Activated CD4-positive, alpha-beta memory T cell treated with anti-CD3 and anti-CD28 coated beads, Interleukin-2, amount 10 ng/mL, durations not matched to agents 7 days and 5 days (primary cell): ENCODE measurements at places on chromosomes 6 and 20. TPM values are rescaled to one million over a fixed set of nuclear protein-coding genes. Genes with fewer than 3 reads are reported as not detected.
A peak's percentile ranks its signal among the peaks of the same experiment; 100 is the strongest.

DNA sequence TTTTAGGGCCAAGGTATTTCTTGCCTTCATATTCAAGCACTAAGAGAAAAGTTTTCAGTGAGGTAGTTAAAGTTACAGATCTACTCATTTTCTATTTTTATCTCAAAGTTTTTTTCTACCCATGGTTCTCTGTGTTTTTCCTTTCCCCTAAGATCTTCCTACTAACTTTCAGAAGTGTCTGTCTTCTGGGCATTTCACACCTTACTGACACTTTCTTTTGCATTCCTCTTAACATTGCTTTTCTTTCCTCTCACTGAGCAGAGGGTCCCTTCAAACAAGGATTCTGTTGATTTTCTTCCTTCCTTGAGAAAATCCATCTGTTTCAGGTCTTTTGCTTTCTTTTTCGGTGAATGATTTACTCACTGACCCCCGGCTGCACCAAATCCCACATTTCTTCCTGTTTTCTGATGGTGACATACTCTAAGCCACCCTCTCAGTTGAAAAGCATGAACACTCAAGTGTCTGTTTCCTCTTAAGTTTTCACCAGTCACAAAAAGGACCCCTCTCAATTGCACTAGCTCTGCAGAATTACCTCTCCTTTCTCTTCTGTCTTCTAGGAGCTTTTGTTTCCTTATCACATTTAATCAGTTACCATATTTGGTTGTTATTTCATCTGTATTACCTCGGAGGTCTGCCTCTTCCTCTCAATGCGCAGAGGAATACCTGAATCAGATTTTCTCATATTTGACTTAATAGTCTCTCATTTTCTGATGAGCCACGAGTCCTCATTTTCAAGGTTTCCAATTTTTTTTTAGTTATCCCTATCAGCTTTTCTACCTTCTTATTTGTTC, 73.5 kb upstream of the RNF217 start:
- no peak for DNase-seq

GRCh38 chr6:139540894-139541293, 166.4 kb upstream of the CITED2 start:
- DNase-seq: no peak

GRCh38 chr6:157539421-157539822, 158.4 kb downstream of the ZDHHC14 start:
- DNase-seq: no peak

DNA sequence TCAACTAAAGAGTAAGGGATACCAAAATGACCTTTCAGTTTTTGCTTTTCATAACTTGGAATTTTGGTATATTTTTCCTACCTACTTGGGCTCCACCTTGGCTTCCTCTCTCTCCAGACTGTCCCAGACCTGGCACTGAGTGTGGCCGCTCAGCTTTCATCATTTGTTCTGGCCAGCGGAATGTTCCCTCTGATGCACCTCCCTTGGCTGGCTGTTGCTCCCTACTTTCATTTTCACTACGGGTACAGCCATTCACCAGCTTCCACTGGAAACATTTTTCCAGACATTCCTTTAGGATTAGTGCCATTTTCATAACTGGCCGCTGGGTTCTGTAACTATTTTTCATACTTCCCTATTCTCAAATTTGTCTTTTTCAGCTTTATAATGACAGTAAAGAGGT, 487.4 kb downstream of the TENT5A start:
- no peak for DNase-seq

BNIP5 gene
- not detected for total RNA-seq

DNA sequence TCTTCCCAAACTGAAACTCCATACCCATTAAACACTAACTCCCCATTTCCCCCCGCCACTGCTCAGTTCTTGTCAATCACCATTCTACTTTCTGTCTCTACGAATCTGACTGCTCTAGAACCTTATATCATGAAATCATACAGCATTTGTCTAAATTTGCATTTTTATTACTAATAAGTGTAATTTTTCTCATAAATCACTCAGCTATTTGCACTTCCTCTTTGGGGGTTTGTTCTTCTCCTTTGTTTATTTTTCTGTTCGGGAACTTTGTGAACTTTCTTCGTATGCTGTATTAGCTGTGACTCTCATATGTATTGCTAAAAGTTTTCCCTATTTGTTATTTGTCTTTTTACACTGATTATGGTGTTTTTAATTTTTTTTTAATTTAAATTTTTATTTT, 152.2 kb downstream of the SLC16A10 start:
- DNase-seq: no peak

GRCh38 chr6:26233649-26234420, 131.2 kb upstream of the BTN3A2 start:
- DNase-seq: peak; percentile 80

DNA sequence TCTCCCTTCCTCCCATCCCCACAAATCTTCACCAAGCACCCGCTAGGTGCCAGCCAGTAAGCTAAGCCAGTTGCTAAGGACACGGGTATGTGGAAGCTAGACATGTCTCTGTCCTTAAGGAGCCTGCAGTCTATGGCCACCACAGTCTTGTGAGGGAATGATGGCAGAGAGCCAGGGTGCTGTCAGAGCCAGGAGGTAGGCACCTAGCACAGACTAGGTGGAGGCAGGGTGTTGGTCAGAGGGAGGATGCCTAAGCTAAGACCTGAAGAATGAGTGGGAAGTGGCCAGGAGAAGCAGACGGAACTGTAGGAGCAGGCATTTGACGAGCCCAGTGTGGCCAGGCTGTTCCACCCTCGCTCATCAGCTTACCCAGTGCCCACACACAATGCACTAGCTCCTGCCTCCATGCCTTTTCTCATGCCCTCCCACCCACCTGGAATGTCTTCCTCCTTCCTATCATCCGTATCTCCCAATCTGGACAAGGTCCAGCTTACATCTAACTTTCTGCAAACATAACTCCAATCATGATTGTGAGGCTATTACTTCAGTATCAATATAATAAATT, 125.6 kb downstream of the FOXC1 start:
- DNase-seq: no peak

DNA sequence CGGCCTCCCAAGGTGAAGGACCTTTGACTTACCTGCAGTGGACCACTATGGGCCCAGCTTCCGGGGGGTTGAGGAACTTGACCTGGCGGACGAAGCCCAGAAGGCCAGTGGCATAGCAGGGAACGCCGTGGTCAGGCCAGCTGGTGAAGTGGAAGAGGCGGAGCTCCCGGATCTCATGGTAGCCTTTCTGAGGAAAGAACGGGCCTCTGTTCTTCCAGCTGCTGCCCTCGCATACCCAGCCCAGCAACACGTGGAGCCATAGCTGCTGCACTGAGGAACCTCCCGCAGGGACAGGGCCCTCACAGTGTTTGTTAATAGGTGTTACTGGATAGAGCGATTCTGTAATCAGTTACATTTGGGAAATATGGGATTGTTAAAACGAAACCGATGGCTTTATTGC, 492.1 kb upstream of the CHD6 start:
- no peak for DNase-seq

DNA sequence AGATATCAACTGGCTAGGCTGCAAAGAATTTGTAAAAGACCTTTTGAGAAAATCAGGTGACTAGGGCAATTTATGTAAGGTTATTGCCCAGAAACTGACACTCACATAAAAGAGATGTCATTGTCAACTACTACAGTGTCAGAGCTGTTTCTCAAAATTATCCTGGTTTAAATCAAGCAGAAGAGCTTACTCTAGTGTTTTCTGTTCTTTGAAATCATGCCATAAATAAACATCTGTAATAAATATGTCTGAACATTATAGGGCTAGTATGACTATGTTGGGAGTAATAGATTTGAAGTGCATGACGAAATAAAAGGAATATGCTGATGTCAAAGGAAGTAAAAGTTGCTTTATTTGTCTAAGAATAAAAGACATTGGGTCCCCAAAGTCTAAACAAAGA, 11.0 kb upstream of the PDSS2 start:
- DNase-seq: no peak

DNA sequence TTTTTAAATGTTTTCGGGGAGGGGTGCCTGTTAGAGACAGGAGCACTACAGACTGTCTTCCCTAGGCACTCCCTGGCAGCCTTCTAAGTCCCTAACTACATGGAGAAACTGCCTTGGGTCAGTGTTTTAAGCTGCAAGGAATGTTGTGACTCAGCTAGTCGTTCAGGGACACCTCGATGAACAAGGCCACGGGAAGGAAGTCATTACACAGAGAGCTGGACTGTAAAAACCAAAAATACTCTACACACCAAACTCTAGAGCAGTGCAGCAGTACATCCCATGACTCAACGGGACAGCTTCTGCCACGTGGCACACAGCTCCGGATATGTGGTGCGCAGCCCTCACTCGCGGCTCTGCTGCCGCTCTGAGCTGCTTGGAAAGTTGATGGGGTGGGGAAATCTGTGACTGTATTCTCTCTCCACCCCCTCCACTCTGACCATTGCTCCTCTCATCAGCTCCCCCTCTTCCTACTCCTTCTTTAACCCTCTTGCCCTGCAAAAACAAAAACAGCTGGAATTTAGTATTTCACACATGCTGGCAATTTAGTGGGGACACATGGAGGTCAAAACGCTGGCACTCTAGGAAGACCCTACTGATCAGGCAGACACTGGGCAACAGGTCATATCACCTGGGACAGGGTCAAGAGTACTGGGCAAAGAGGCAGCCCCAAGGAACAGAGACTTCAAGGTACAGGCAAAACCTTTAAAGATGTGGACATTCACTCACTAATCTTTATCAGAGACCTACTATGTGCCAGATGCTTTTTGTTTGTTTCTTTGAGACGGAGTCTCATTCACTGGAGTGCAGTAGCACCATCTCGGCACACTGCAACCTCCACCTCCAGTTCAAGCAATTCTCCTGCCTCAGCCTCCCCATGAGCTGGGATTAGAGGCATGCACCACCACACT, 10.9 kb upstream of the LPIN3 start:
- peak; percentile 72 for DNase-seq

DNA sequence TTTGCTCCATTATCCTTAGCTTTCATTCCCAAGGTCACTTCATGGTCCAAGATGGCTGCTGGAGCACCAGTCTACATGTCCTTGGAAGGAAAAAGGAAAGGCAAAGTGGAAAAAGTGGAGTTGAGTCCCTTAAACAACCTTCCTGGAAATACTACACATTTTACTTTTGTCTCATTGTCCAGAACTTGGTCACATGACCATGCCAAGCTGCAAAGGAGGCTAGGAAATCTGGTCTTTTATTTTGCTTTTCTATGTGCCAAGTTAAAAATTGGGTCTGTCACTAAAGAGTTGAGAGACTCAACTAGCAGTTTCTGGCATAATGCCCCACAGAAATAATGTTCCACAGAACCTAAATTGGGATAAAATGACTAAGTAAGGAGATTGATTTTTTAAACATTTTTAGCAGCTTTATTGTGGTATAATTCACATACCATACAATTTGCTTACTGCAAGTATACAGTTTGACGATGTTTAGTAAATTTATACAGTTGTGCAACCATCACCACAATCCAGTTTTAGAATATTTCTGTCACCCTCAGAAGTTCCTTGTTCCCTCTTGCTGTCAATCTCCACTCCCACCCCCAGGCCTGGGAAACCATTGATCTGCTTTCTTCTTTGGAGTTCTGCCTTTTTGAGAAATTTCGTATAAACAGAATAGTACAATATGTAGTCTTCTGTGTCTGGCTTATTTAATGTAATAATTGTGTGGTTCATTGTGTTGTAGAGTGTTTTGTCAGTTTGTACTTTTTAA, 5.6 kb upstream of the CHD6 start:
- no peak for DNase-seq

DNA sequence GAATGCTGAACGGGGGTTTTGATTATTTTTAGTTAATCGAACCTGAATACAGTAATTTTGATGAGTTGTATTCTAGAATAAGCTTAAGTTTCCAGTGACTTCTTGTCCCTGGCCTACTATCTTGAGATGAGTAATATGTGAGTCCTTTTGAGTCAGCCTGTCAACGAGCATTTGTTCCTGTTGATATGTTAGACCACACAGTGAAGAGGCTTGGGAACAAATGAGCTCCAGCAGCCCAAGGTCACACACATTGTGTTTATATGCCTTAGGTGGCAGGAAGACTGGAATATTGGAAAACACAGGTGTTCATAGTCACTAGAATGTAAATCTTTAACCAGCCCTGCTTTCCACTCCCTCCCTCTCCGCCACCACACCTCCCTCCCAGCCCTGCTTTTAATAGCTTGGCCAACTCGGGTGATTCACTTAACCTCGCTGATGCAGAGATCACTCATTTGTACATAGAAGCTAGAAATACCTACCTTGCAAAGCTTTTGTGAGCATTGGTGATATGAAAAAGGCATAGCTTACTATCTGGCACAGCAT, 9.1 kb downstream of the SMPDL3A start:
- no peak for DNase-seq

DNA sequence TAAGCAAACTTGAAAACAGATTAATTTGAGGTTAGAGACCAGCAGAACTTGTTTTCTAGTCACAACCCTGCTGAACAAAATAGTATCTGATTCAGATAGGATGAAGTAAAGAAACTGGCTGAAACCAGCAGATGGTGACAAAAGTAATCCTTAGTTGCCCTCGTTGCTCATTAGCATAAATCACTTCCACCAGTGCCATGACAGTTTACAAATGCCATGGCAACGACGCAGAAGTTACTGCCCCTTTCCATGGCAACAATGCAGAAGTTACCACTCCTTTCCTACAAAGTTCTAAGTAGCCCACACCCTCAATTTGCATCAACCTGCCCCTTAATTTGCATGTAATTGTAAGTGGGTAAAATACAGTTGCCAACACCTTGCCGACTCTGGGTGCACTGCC, 23.7 kb downstream of the SNRPB start:
- no peak for DNase-seq

- no peak for DNase-seq
These were observed 74.2 kb downstream of the CD164 start for GRCh38 chr6:109308018-109308492.

DOK5 gene
- total RNA-seq: not detected

GRCh38 chr6:53641348-53641747, 24.2 kb downstream of the KLHL31 start:
- DNase-seq: no peak

GRCh38 chr6:167285077-167285770, 5.9 kb upstream of the UNC93A start:
- DNase-seq: no peak

DNA sequence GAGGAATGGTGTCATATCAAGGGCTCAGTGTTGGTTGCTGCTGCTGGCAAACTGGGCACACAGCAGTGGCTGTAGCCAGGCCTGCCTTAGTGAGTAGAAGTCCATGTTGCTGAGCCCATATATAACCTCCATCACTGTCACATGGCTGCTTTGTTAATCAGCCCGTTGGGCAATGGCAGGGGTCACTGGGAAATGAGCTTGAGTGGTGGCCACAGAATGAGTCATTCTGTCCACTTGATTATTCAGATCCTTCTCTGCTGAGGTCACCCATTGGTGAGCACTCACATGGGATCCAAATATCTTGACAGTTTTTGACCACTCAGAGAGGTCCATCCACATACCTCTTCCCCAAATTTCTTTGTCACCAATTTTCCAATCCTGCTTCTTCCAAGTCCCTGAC, 898.9 kb upstream of the EYS start:
- DNase-seq: no peak

SLC32A1 gene
- not detected for total RNA-seq

- no peak for DNase-seq
These were observed 16.9 kb upstream of the ANKRD60 start for GRCh38 chr20:58245181-58245891.

GRCh38 chr20:50398821-50399554, 111.2 kb upstream of the PTPN1 start:
- no peak for DNase-seq

GRCh38 chr6:112770308-112770707, 423.2 kb downstream of the RFPL4B start:
- no peak for DNase-seq
